ENCODE measurements at places on chromosomes 12 and 14.

DNA sequence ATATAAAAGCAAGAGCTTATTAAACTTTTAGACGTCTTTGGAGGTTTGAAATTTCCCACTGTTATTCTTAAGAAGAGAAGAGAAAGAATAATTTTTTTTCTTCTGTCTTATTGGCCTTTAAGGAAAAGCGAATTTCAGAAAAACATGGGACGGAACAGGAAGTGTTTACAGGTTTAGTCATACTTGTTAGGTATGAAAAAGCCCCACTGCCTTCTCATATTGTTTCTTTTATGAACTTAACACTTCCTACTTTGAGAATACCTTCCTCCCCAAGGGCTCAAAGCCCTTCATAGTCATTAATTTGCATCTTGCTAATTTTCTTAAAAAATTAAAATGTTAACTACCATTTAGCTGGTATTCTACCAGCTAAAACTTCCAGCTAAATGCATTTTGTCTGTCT lies 82.0 kb downstream of the ETV6 start:
- DNase-seq = no peak

DNA sequence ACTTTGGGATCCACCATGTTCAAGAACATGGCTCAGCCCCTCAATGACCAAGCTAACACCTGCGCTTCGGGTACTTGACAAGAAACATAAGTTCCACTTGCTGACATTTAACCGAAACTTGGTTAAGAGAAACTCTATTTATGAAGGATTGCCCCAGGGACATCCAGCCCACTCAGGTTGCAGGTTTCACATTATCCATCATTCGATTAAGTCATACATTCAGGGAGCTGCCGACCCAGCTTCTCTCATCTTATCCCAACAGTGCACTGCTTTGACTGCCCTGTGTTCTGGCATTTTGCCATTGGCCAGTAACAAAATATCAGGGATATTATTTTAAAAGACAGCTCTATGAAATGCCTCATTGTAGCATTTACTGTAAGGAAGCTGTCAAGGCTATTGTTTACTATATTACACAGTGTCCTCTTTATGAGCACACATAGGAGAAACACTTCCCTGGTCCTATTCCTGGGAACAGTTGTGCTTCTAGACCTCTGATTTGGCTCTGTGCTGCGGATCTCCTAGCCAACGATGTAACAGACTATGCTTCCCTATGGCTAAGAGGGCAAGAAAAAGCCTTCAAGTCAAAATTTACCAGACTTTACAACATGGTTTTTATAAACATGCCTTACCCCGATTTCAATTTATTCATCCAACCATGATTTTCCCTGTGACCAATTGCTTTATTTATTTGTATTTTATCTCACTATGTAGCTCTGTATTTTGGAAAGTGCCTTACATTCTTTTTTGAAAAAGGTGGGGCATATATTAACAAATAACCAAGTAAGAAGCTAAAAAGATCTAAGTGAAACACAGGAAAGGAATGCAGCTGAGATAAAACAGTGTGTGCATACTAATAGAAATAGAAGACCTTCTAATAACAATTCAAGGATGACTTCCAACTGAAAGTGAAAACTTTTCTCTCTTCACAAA lies 109.3 kb downstream of the ITPR2 start:
- DNase-seq = no peak

DNA sequence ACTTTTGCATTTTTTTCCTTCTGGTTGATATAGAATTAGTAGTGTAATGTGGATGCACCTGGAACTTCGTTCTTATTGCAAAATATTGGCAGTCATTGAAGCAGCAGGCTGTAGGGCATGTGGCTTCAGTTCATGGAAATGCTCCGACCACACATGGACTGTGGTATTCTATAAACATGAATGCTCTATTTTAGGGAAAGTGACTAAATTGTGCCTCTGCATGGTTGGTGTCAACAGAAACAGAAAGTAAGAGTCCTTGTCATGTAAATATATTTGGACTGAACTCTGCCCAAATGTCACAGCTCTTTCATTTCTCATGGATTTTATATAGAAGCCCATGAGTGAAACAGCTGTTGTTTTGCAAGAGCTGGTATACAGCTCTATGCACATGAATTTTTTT lies 917.0 kb downstream of the LRFN5 start:
- no peak for DNase-seq

- no peak for DNase-seq
These were observed 11.8 kb downstream of the BEGAIN start for GRCh38 chr14:100575266-100575995.

Measured in activated CD4-positive, alpha-beta T cell treated with anti-CD3 and anti-CD28 coated beads for 4 hours (primary cell).